Hippocampal formation (tissue), 2 donors: ENCODE measurements at places on chromosomes 3 and 15.

DNA sequence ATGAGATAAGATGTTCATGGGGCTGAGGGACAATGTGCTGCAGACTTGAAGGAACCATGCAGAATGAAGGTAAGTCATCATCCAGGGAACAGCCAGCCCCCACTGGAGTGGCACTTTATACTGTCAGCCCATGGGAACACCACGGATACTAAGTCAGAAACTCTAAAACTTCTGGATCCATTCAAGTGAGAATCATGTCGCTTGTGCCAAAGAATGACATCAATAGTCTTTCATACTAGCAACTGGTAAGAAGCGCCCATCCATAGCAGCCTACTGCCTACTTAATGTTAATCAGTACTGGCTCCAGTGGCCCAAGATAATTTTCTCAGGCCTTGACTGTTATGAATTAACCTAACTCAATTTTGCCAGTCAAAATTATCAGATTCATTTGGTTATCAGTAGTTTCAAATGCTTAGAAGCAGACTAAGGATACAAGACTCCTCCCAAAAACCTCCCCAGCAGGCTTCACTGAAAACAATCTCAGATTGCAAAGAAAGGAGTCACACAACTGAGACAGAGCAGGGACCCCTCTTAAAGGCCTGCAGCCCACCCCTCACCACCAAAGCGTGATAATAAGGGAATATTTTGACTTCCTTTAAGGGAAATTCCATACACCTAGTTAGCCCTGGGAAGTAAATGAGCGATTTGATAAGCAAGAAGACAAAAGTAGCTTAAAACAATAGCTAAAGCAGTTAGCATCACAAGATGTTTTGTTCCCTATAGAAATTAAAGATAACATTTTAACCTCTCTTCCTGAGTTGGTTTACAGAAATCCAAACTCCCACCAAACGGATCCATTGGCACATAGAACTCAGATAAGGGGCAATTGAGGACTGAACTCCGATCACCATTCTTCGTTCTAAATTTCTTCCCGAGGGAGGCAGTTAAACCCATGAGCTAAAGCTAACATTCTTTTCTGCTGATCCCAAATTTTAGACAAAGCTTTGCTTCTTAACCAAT lies 98.8 kb downstream of the TGFBR2 start:
- no peak for DNase-seq

DNA sequence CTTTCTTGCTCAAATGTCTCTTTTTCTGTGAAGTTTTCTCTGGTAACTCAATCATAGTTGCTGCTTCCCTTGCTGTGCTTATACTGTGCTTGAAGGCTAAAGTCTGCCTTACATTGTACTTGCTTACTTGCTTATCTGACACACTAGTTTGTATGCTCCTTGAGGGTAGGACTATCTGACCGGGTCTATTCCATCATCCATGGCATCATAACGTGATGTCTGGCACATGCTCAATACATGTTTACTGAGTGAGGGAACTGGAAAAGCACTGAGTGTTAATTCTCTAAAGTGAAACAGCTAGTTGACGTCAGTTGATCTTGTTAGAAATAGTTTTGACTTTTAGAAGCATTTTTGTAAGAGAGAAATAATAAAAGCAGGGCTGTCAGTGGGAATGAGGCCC lies 42.7 kb downstream of the MAP3K13 start:
- DNase-seq = no peak

- no peak for DNase-seq
Measured at GRCh38 chr15:84603630-84604379, 3.0 kb downstream of the ZSCAN2 start.

- DNase-seq = no peak
Measured at GRCh38 chr3:162015856-162016255, 519.2 kb downstream of the OTOL1 start.

DNA sequence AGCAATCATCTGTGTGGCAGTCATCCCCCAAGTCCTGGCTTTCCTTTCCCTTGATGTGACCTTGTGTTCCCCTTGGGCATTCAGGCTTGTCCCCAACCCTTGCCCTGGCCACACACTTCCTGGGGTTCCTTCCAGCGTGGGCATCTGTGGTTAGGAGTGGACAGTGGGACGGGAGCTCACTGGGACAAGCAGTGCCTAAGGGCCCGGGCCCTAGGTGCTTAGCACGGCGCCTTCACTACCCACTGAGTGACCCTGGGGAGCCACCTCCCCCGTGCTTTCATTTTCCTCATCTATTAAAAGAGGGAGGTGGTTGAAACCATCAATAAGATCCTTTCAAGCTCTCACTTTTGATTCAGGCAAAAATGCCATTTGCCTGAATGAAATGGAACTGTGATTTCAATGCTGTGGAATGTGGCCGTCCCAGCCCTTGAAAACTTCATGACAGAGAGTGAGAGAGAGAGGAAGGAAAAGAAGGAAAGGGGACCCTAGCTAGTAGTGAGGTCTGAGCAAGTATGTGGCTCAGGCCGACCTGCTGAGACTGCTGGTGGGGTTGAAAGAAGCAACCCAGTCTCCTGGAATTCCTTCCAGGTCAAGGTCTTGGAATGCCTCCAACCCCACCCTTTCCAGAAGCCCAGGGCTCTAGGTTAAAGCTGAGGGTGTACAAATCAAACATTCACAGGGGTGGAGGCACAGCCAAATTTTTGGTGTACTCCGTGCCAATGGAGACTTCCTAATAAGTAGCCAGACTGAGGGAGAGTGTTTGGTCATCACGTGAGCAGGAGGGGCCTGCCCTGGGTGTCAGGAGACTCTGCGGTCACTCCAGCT lies 302.9 kb downstream of the TLE3 start:
- no peak for DNase-seq

- DNase-seq = no peak
Measured at GRCh38 chr3:160921020-160921635, 165.1 kb downstream of the PPM1L start.

DNA sequence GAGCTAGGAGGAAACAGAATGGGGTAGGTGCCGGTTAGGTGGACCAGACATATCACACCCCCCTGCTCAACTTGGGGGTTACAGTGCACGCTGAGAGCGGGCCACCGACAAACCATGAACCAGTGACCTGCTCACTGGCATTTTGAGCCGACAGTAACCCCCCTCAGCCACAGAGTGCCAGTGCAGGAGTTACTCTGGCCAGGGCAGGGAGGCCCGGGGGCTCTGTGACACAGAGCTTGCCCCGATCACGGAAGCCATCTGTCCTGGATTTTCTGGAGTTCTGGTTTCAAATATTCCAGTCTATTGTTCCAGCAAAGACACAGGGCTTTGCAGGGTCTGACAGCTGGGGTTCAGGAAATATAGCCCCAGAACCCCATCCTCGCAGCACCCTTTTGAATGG lies 225.2 kb downstream of the VPS13C start:
- DNase-seq = no peak

DNA sequence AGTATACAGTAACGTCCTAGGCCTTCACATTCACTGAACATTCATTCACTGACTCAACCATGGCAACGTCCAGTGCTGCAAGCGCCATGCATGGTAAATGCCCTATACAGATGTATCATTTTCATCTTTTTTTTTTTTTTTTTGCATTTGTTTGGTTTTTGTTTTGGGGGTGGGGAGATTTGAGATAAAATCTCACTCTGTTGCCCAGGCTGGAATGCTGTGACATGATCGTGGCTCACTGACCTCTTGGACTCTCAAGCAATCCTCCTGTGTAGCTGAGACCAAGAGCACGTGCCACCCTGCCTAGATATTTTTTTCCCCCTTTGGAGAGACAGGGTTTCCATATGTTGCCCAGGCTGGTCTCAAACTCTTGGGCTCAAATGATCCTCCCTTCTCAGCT lies 37.4 kb downstream of the SUSD5 start:
- no peak for DNase-seq

GRCh38 chr3:106710596-106710995 lies 666.6 kb upstream of the CCDC54 start:
- no peak for DNase-seq

- no peak for DNase-seq
Measured at GRCh38 chr15:91186904-91187656, 87.0 kb downstream of the SV2B start.

GRCh38 chr3:152126260-152126659 lies 142.5 kb upstream of the MBNL1 start:
- DNase-seq = no peak

DNA sequence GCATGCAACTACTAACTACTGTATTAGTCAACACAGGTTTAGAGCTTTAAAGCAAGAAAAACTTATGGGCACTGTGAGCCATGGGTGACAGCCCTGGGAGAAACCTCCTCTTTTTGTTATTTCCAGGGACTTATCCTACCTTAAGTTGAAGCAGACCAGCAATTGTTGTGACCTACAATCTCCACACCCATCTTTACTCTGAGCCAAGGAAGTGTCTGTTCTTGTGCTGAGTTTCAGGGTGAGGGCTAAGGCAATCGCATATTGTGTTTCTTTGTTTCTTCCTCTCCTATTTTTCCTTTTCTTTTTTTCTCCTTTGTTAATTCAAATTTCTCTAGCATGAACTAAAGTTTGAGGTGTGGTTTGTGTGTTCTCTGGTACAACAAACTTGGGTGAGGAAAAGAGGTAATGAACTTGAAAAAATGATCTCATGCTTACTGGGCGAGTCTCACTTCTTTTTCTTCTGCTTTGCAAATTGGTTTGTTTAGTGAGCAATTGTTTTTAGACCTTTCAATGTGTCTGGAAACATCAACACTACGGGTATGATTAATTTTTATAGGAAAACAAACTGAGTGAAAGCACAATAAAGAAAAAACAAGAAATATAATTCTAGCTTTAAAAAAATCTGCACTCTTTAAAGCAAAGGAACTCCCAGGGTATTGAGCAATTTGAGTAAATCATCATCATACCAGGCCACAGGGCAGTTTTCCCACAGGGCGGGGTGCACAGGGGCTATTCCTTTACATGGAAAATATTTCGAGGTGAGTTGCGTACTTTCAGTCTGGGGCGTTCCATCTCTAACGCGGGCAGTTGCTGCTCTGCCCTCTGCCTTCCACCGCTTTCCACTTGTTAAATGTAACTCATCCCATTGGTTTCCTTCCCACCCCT lies 2.7 kb downstream of the UPK1B start:
- no peak for DNase-seq

- DNase-seq = no peak
Measured at GRCh38 chr15:90697175-90697574, 20.0 kb upstream of the BLM start.

DNA sequence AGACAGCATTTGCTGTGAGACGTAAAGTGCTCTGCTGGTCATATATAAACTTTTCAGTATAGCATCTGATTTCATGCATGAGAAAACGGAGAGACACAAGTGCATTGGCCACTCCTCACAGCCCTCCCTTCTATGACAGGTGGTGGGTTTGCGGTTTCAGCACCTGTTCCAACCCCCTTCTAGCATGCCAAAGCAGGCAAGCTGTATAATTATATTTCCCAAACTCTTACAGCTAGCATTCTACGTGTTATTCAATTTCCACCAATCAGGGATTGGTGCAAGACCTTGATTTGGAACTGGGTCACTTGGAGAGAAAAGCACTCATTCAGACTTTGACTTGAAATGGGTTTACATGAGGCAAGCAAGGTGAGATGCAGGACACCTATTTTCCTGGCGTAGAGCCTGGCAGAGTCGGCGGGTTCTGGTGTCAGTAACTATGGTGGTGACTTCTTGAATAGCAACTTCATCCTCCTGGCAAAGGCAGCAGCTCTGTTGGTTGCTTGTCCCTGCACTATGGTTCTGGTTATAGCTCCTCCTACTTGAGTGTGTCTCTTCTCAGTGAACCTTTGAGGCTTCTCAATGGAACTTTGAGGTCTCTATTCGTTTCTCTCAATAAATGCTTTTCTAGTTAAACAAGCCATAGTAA lies 356.5 kb downstream of the TBL1XR1 start:
- no peak for DNase-seq

DNA sequence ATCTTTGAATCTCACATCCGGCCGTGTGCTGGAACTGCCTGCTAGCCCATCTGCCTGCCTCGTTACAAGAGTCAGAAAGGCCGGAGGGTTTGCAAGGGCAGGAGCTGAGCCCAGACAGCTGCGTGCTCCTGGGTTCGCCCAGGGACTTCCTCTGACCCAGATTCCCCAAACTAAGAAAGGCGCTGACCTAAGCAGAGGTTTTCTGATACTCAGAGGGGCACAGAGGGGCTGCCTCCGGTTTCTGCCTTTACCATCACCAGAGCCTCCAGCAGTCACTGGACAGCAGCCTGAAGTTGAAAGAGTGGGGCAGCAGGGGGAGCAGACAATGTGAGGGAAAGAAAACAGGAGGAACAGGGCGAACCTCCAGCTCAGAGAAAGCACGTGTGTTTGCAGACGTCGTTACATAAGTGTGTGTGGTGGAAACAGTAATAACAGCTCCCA lies 33.4 kb upstream of the RAD18 start:
- DNase-seq = peak; percentile 70
